BJ (cell line): ENCODE measurements at places on chromosomes 1 and 21.
A peak's percentile ranks its signal among the peaks of the same experiment; 100 is the strongest.

GRCh38 chr1:158076441-158076840 is 83.0 kb downstream of the KIRREL1 start:
- DNase-seq, result no peak

DNA sequence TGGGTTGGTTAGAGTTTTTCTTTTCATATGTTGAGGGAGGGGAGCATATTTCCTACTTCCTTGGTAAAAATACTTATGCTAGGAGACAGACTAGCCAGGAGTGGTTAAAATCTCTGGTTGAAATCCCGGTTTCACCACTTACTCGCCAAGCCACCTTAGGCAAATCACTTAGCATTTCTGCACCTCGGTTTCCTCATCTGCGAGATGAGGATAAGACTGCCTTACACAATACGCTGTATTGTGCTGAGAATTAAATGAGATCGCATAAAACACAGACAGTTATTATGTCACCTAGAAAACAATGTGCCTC is 1.4 kb downstream of the IFFO2 start:
- DNase-seq, result no peak

DNA sequence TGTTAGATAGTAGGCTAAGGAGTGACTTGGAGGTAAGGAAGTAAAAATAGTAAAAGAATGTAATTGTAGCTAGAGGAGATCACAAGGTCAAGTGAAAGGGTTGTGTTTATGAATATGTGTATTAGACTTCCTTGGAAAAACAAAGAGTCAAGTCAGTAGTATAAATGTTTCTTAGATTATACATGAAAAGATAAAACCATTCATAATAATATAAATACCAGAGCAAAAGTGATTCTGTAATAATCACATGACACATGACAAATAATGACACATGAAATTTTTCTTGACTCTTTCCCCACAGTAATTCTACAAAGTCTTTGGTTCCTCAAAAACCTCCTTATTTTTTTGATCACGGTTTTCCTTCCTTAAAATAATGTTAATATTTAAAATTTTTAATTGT is 56.4 kb downstream of the IVNS1ABP start:
- DNase-seq, result no peak

GRCh38 chr1:87642581-87643221 is 314.0 kb downstream of the LMO4 start:
- DNase-seq, result no peak

DNA sequence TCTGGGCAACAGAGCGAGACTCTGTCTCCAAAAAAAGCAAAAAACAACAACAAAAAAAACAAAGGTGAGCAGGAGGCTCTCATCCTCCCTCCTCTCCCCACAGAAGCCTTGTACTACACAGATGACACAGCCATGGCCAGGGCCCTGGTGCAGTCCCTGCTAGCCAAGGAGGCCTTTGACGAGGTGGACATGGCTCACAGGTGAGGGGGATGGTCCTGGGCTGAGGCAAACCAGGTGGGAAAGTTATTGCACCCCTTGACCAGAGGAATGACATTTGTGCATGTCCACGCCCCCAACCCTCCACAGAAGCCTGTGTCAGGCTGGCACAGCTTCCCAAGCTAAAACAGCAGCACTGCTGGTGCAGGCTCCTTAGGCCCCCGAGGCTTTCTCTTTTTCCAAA is 2.4 kb downstream of the ADPRS start:
- no peak for DNase-seq

DNA sequence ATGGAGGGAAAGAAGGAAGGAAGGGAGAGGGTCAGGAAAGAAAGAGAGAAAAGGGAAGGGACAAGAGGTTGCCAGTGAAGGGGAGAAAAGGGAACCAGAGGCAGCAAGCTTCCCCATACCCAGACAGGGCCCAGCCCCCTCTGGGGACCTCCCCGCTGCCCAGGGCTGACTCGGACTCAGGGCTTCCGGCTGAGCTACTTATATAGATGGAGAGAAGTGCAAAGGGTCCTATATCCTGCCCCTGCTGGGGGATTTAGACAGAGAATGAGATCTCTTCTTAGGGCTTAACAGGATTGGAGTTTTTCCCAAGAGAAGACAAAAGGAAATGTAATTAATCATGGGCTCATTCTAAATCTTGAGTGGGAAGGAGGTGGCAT is at the start of gene ETV3L:
Gene ETV3L, minus strand, starts transcription at position 176 of the 377 bp plus-strand sequence. CDS start 285 bp downstream, outside the sequence.
- DNase-seq, result no peak

DNA sequence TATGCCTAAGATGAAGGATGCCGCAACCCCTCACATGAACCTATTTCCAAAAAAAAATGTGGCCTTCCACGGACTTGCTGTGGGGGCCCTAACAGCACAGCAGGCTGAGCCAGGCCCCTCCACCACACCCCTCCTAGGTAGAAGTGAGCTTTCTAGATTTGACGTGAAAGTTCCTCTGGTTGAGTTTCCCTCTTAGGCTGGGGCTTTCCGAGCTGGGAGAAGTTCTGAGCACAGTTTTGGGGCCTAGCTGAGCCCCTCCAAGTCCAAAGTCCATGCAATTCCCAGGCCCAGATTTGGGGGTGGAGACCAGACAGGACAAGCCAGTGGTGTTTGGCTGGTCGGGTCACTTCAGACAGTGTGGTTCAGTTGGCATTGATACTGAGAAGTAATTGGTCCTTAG is 13.8 kb upstream of the PHLDA3 start:
- no peak for DNase-seq

GRCh38 chr1:44250068-44250781 is 37.0 kb downstream of the DMAP1 start:
- no peak for DNase-seq

DNA sequence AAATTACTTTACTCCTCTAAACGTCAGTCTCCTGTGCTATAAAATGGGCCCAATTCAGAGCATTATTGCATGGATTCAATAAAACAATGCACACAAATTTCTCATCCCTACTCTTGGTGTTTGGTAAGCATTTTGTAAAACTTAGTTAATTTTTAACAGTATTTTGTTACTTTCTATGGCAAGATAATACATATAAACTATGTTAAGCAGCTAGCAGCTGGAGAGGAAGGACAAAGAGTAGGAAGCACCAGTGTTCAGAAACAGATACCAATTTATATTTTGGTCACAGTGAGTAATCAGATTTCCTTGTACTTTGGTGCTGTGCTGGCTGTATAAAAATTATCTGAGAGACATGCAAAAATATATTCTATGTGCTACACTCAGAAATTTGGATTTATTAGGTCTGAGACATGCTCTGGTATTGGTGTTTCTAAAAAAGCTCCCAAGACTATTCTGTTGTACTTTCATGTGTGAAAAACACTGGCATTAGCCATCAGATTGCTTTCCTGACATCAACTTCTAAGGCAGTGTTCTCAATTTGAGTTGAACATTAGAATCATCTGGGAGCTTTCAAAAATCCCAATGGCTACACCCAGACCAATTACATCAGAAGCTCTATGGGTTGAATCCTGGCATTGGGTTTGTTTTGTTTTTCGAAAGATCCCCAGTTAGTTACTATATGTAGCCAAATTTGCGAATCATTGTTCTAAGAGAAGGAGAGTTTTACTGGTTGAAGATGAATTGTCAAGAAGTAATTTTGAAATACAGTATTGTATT is 100.3 kb upstream of the C1orf87 start:
- DNase-seq, result no peak

DNA sequence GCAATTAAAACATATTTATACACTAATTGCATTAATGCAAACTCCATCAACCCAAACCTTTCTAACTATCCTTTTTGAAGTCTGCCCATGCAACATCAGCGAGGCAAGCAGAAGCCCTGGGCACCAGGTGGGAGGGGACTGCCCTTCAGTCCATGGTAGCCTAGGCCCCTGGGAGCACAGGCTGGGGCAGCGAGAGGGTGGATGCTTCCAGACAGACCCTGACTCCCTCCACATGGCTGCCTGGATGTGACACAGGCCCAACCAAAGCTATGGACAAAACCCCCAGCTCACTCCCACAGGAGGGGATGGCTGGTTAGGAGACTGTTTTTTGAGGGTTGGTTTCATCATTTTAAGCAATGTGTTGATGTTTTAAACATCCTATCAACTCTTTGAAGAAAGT is 17.8 kb upstream of the LRRC47 start:
- no peak for DNase-seq

DNA sequence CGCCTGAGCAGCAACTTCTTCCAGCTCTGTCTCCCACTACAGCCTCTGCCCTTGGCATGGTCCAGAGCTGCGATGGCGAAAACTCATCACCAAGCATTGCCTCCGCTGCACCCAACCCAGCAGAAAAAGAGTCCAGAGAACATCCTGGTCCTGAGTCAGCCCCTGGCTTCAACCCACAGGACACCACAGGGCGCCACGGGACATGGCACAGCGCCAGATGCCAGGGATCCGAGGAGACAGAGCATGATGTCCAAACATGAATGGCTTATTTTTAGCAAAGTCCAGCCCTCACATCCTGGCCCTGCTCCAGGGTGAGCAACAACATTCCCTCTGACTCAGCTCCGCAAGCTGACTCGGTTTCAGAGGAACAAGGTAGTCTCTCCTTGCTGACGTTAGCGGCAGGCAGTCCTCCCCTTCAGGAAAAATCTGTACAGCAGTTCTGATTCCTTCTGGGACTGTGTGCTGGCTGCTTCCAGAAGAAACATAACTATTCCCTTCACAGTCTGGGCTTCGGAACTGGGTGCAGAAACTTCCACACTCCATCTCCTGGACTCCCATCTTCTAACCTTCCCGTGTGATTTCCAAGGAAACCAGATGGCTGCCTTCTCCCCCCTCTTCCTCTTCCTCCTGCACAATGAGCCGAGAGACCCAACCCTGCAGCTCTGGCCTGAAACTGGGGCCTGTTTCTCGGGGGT is 131.3 kb downstream of the TOMM20 start:
- DNase-seq, result peak; percentile 91
